Dermis microvascular lymphatic vessel endothelial cell (primary cell): ENCODE measurements at places on chromosomes 1 and 21.

DNA sequence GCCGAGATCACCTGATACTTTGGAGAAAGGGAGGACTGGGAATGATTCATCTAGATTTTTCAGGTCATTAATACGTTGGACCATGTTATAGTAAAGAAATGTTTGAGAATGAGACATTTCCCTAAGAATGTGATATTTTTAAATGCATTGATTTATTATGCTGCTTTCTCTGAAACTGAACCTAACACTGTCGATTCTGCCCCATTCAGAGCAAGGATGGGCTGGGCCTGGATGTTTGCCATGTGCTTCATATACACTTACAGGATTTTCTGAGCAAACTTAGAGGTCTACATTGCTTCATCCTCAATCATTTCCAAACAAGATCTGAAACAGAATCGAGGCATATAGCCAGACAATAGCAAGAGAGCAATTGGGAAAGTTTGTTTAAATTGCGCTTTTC is 183.3 kb downstream of the CRB1 start:
- DNase-seq: no peak

DNA sequence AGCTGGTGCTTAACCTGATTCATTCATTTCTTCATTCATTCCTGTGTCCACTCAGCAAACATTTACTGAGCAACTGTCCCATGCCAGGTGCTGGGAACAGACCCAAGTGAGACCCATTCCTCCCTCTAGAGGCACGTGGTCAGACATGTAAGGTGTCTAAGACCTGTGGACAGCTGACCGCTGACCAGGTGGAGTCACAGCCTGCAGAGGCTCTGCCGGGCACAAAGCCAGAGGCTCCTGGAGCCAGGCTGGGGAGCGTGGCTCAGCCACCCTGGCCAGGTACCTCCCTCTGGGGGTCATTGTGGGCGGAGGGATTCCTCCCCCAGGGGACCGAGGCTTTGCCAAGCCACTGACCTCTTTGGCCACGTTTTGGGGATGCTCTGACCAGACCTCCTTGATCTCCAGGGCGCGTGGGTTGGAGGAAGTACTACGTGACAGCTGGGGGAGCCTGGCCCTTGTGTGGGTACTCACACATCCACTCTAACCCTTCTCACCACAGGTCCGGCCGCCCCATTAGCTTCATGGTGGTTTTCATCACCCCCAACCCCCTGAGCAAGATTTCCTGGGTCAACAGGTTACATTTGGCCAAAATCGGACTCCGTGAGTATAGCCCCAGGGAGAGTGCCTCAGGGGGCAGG is 100.3 kb downstream of the ARHGEF10L start:
- no peak for DNase-seq

DNA sequence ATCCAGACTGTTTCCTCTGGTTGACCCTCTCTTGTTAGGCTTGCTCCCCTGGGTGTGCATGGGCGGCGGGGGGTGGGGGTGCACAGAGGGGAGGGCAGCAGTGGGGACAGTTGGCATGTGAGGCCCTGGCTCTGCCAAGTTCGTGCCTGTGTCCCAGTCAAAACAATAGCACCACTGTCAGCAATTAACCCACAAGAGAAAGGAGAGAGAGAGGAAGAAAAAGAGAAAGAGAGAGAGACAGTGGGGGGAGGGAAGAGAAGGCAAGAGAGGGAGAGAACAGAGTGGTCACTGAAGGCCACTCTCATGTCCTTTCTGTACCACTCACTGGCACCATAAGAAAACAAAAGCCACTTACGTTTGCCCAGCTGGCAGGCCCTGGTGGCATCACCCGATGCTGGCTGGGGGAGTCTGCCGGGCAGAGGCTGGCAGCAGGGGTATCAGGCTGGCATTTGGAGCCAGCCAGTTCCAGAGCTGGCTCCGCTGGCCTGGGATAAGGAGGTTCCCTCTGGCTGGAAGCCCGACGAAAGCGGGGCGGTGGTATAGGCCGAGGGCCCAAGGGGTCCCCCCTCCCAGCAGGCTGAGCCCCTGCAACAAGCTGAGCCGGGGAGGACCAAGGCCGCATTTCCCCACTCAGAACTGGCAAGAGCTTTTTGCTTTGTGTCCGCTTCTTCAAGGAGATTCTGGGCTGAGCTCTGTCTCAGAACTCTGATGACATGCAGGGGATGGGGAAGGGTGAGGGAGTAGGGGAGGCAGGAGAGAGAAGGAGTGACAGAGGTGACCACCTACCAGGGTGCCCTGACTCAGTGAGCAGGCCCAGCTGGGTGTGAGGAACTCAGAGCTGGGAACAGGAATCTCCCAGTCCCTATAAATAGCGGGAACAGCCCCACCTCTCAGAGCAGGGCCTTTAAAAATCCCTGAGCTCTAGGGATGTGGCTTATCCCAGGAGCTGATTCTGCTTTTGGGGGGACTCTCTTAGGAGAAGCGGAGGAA is 27.9 kb downstream of the PIK3C2B start:
- DNase-seq: no peak

- no peak for DNase-seq
Measured at GRCh38 chr1:152252157-152252556, 28.2 kb upstream of the HRNR start.

DNA sequence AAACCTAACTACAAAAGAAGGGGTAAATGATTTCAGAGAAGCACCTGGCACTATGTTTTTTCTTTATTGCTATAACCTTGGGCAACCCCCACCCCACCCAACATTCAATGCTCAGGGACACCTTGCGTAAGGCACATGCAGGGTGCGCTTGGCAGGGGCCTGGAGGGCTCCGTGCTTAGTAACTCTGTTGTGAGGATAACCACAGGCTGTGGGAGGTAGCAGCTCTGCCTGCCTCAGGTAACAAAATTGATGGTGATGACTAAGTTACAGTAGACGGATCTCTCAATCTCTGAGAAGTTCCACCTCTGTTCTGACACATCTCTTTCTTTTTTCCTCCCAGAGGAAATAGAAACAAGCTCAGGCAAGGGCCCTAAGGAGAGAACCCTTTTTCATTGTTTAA is 8.7 kb upstream of the CCN1 start:
- no peak for DNase-seq

DNA sequence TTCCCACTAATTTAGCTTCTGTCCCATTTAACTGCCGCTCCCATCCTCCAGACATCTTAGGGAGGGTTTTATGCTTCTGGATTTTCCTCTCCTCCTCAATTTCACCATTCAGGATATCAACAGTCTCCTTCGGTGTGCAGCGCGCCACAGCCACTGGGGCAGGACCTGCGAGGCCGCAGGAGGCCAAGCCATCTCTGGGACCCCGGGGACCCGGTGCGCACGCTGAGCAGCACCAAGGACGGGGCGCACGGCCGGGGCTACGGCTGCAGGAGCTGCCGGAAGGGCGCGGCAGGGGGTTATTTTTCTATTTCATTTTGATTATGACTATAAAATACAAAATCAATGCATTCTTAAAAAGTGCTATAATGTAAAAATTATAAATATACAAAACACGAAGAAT is 1238.4 kb upstream of the NCAM2 start:
- DNase-seq: no peak

- DNase-seq: no peak
Measured at GRCh38 chr1:113147826-113148225, 74.8 kb downstream of the LRIG2 start.

DNA sequence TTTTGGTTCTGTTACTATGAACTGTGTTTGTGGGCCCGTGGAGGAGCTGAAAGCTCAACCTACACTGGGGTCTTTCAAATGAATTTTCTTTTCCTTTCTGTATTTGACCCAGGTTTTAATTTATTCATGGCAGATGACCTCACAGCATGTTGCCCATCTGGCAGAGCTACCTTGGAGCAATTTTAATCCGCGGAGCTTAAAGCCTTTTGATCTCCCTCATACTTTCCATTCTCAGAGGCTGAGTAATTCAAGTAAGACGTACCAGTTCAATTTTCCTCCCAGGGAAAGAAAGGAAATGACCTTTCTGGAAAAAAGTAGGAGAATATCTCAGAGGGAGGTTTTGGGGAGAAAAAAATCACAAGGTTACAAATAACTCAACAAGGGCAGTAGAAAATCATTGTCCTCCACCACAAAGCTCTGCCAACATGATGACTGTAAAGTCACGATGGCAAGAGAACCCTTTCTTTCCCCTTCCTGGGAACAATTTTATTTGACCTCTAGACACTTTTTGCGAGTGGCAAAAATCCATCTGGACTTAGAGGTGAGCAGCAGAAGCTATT is 21.6 kb upstream of the PCP4 start:
- no peak for DNase-seq

DNA sequence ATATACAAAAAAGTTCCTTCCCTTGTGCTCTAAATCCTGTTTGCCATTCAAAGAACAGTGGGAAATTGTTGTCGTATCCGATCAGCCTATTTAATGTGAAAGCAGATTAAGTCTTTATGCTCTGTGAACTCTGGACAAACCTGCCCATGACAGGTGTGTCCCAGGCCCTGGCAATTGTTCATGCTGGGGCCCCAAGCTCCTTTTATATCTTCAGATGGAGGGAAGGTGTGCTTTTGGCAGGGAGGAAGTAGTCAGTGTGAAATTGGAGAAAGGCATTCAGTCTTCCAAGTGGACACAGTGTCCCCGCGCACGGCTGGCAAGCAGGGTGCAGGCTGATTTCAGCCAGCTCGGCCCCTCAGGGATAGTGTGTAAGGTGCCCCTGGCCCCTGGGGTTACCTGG is 135.1 kb upstream of the F3 start:
- no peak for DNase-seq

DNA sequence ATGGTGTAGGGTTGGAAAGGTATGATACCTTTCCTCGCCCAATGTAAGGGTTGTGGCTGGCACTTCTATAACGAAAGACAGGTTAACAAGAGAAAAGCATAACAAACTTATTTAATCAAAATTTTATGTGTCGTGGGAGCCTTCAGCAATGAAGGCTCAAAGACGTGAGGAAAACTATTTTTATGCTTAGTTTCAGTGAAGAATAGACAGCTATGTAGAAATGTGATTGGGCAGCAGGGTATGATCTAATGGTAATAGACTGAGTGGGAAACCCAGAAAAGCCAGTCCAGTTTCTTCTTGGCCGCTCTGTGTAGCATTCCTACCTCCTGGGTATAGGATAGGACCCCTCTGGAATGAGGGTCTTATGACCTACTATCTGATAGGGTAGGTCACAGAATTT is 464.7 kb downstream of the ADGRL2 start:
- no peak for DNase-seq

GRCh38 chr1:218493986-218494385 is 148.8 kb downstream of the TGFB2 start:
- no peak for DNase-seq

- DNase-seq: no peak
Measured at GRCh38 chr1:55898181-55898580, 681.2 kb downstream of the PLPP3 start.

GRCh38 chr1:165050246-165050645 is 306.3 kb downstream of the LMX1A start:
- no peak for DNase-seq

DNA sequence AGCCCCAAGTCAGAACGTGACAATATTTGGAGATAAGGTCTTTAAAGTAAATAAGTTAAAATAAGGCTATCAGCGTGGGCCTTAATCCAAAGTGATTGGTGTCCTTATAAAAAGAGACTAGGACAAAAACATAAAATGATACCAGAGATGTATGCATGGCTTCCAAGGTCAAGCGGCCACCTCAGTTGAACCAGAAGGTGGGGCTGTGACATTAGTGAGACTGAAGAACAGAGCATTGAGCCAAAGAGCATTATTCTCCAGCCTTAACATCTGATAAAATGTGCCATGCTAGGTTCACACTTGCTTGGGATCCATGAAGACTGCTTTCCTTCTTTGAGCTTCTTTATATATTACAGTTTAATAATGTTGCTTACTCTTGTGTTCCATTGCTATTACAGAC is 554.6 kb downstream of the PLA2G4A start:
- no peak for DNase-seq

GRCh38 chr1:208531003-208531750 is 287.0 kb upstream of the PLXNA2 start:
- DNase-seq: no peak

- DNase-seq: no peak
Measured at GRCh38 chr1:205306929-205307566, 14.5 kb downstream of the NUAK2 start.

DNA sequence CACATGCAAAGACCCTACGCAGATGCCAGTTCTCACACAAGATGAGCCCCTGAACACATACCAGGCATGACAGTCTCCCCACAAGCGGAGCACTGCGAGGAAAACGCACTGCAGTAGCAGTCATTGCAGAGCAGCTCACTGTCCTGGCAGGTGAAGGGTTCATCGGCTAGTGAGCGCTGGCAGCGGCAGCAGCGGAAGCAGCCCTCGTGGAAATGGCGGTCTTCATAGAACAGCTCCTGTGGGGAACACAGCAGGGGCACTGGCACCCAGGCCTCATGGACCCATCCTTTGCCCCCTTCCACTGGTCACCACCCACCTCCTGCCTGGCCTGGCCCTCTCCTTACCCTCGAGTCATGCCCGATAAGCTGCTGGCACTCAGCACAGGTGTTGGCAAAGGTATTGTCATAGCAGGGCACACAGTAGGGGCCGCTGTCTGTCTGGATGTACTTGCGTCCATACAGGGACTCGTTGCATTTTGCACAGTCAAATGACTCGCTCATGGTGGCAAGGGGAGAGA is 6.3 kb downstream of the FHL3 start:
- DNase-seq: no peak

DNA sequence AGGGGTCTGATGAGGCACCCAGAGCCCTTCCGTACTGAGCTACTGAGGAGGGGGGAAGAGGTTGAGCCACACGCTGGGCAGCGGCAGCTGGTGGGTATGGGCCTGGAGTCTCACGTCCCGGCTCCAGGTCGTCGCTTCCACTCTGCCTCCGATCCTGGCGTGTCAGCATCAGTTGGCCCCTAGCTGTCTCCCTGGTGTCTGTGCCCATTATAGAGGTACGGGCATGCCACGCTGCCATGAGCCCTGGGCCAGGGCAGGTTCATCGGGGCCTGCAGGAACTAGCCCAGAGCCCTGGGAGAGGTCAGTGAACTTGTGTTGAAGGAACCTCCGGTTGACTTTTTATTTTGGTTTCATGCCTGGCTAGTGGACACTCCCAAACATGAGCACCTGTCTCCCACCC is 18.2 kb downstream of the COQ8A start:
- no peak for DNase-seq

DNA sequence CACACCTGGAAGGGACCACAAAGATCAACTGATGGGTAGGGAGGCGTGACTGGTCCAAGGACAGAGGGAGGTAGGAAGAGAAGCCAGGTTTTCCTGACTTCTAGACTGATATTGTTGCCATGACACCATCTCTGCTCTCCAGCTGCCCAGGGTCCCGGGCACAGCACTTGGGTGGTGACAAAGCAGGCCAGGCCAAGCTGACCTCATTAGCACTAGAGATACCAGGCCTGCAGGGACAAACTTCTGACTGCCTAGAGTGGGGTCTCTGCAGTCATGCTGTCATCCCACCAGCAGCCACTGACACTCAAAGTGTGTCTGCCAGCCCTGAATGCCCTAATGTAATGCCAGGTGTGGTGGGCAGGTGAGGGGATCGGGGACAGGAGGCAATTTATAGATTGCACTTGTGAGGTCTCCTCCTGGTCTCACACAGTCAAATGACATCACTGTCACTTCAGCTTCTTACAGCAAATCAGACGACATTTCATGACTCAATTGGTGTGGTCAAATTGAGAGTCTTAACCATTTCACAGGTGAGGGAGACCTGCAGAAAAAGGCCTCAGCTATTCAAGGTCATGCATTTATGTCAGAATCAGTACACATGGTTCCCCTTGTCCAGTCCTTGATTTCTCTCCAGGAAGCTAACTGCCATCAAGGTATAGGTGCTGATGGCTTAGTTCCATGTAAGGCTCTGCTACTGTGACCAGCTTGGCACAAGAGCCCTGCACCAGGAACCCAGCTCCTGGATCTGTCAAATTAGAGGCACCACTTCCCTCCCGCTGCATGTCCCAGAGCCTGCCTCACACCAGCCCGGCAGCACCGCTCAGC is 2.7 kb downstream of the SLC9A1 start:
- DNase-seq: no peak
